ENCODE measurements at places on chromosomes 13 and 19.
A peak's percentile ranks its signal among the peaks of the same experiment; 100 is the strongest.

- peak; percentile 71 for DNase-seq
These were observed 8.8 kb upstream of the BBC3 start for GRCh38 chr19:47239610-47240296.

GRCh38 chr13:93361703-93362102 lies 135.1 kb downstream of the GPC6 start:
- no peak for DNase-seq

- no peak for DNase-seq
These were observed 692.6 kb downstream of the PCDH17 start for GRCh38 chr13:58324161-58324560.

DNA sequence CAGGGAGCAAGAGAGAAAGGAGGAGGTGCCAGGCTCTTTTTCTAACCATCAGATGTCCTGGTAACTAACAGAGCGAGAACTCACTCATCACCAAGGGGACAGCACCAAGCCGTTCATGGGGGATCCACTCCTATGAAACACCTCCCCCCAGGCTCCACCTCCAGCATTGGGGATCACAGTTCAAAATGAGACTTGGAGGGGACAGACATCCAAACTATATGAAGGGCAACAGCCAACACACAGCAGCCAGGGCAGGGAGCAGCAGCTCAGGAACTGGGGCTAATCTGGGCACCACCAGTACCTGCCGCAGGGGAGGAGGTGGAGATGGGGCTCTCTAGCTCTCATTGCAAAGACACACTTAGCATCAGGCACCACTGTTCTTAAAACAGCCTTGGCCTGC lies 34.3 kb upstream of the VSTM2B start:
- DNase-seq = no peak

- DNase-seq = no peak
These were observed 36.2 kb upstream of the LPAR6 start for GRCh38 chr13:48448959-48449614.

GRCh38 chr13:33875618-33876401 lies 57.9 kb downstream of the RFC3 start:
- DNase-seq = no peak

DNA sequence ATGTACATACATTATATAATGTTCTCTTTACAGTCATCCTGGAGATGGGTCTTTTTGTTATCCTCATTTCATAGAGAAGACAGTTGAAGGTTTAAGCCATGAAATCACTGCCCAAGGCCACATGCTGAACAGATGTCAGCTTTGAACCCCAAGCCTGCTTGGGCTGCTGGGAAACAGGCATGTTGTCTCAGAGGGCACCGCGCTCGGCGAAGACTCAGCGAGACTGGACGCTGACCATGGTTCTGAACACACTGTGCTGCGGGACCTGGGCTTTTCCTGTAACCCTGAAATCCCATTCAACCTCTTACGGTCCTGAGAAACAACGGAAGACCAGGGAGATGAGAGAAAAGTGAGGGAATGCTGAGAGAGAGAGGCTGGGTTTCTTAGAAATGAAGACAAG lies 27.3 kb downstream of the LRFN3 start:
- no peak for DNase-seq

- no peak for DNase-seq
These were observed 22.0 kb downstream of the GGACT start for GRCh38 chr13:100566543-100566942.

GRCh38 chr13:32880636-32881035 lies 135.6 kb upstream of the KL start:
- no peak for DNase-seq
